Hypothalamus (tissue), 51 donors: ENCODE measurements at places on chromosomes 1 and 21.

DNA sequence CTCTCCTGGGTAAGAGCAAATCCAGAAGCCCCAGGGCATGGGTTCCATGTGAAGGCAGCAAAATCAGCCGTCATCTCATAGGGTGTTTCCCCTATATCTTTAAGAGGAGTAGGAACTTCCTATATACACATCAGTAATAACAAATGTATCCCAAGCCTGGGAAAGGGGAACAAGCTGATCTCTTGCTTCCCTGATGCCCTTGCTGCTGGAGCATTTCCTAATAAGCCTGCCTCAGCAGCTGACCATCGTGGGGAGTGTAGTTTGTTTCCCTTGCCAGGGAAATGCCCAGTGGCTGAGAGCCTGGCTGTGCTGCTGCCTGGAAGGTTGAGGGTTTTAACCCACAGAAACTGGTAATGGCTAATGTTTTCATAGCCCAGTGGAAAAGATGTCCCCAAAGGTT lies 177.0 kb downstream of the NPHP4 start:
- DNase-seq, result no peak

DNA sequence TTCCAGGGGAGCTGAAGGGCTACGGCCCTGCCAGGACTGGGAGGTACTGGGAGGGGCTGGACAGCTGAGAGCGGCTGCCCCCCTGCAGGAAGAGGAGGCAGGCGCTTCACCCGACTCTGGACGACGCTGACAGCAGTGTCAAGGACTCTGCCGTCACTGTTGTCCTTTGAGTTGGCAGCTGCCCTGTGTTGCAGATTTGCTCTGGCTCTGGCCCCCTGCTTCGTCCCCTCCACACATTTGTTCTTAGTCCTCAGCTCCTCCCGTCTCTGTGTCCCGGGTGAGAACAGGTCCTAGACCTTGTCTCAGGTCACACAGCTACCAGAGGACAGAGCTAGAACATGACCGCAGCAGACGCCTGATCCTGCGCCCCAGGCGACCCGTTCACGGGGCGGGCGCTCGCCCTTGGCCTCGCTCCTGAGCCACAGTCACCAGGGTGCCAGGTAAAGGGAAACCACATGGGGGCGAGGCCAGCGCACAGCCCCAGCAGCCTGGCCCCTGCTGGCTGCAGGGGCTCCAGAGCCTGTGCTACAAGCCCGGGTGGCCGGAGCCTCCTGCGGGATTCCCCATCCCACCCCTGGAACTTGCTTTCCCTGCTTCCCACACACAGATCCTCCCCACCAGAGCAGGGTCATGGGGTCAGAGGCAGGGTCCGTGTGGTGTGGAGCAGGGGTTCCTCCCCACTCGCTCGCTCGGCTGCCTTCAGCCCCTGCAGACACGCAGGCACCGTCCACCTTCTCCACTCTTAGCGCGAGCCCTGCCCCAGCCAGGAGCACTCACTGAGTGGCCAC lies 10.7 kb upstream of the NPHP4 start:
- DNase-seq, result no peak

DNA sequence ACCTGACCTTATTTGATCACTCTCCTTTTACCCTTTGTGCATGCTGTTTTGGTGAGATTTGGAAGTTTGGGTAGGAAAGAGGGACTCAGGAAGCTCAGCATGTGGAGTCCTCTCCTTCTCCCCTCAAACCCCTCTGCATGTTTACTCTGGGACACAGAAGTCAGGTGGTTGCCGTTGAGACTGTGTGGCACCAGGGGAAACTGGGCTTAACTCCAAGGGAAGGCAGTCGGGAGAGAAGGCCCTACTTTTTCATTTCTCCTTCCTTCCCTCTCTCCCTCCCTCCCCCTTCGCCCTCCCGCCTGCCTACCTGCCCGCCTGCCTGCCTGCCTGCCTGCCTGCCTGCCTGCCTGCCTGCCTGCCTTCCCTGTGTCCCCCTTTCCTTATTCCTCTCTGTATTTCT lies 34.8 kb upstream of the TTC22 start:
- no peak for DNase-seq

DNA sequence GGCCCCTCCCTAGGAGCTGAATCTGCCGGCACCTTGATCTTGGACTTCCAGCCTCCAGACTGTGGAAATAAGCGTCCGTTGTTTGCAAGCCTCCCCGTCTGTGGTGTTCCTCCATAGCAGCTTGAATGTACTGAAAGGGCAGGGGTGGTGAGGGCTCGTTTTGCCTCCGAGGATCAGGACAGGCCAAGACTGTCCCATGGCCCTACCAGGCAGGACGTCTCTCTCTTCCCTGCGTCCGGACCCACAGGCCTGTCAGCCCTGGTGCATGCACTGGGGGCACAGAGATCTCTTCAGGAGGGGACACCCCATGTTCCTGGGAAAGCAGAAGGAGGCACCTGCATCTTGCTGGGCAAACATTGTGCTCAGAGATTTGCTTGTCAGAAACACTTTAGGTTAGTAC lies 156.3 kb upstream of the C1orf174 start:
- DNase-seq, result no peak

- DNase-seq, result no peak
Measured at GRCh38 chr21:38350684-38351083, 93.9 kb downstream of the KCNJ15 start.

DNA sequence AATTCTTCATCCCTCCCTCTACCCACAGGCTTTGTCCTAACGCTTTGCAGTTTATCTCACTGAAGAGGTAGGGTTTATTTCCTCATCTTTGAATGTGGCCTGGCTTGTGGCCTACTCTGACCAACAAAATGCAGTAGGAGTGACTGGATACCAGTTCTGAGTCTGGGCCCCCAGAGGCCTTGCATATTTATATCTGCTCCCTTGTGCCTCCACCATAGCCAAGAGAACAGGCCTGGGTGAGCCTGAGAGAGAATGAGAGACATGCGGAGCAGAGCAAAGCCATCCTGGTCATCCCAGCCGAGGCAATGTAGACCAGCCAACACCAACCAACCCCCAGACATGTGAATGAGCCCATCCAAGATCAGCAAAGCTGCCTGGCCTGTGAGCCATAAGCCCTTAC lies 30.3 kb downstream of the SMIM12 start:
- no peak for DNase-seq

GRCh38 chr1:66176832-66177231 lies 357.1 kb upstream of the SGIP1 start:
- no peak for DNase-seq

DNA sequence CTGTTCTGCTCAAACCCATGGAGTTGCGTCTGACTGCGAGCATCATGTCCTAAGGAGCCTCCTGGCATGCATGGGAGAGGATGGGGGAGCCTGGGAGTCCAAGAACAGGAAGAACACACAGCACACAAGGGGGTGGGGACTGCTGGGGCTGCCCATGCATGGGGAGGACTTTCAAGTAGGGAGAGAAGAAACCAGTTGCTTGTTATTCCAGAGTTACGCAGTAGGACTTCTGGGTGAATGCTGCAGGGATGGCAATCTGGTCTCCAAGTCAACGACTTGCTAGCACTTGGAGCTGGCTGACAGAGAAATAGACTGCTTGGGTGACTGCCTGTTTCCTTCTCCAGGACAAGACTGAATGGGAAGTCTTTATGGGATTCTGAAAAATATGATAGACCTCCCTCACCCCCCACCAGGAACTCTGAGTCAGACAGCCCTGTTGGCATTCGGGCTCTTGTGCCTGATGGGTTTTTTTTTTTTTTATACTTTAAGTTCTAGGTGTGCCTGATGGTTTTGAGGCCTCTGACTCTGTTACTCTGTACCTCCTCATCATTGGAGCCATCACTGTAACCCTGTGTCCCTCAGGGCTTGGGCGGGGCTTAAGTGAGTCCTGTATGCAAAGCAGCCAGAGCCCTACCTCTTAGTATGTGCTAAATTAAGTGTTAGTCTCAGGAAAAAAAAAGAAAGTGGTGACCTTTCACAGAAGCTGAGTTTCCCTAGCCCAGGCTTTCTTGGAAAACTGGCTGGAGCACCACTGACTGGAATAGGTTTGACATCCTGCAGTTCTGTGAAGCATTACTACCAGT lies 30.3 kb downstream of the MAP3K21 start:
- no peak for DNase-seq

GRCh38 chr1:229094476-229095311 lies 176.2 kb upstream of the RAB4A start:
- DNase-seq, result no peak

DNA sequence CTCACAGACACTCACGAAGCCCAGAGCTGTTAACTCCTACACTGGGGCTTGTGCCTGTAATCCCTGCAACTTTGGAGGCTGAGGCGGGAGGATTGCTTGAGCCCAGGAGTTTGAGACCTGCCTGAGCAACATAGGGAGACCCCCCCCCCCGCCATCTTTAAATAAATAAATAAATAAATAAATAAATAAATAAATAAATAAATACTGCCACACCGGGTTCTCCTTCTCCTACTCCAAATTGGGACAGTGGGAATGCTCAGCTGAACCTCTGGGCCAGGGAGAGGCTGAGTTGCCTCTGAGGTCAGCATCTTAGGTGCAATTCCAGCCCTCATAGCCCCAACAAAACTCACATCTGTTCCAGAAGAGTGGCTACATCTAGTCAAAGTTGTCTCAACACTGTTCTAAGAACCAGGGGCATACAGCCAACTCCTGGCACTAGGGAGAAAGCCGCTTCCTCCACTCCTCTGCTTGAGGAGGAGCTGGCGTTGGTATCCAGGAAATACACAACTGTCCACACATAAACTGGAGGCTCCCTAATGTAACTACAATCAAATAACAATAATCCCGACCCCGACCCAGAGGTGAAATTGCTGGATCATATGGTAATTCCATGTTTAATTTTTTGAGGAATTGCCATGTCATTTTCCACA lies 27.0 kb downstream of the C1orf216 start:
- DNase-seq, result no peak

DNA sequence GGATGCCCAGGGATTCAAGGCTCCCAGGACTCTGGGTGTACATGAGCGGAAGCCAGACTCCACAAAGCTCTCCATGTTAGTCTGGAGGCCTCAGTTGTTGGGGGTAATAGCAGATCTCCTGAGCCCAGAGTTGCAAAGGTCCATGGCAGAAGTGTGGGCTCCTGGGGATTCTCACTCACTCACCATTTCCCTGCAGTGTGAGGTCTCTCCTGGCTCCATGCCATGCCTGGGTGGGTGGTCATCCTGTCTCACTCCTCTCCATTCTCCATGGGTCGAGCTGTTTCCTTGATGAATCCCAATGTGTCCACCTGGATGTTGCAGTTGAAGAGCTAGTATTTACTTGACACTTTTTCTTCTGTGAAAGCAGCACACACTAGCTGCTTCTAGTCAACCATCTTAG lies 156.8 kb upstream of the LRRC7 start:
- no peak for DNase-seq

DNA sequence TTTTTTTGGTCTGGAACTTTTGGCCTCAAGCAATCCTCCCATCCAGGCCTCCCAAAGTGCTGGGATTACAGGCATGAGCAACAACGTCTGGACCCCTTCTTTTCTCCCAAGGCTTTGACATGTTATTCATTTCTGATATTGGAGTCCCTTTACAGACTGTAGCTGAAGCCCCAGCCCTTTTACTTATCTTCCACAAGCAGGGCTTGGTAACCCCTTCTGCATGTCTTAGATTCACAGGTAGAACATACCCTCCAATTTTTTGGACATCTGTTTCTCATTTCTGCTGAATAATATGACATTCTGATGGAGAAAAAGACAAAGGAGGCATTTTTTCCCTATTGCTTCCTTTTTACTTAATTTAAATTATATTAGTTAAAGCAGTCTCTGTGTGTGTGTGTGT lies 39.2 kb upstream of the RGS21 start:
- no peak for DNase-seq

DNA sequence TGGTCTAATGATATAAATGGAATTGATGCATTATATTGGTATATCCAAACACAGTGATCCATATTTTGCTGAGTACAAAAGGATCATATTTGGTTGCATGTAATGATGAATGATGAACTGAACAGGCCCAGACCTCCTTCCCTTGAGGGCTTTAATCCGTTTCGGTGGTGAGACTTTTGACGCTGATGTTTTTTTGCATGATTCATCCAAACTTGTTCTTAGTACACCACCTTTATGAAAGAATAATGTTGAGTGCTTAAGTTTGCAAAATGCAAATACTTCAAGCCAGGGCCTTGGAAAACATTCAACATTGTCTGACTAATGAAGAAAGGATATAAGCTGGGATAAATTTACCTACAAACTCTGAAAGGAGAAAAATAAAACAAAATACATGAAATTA lies 19.2 kb downstream of the HOOK1 start:
- DNase-seq, result no peak

DNA sequence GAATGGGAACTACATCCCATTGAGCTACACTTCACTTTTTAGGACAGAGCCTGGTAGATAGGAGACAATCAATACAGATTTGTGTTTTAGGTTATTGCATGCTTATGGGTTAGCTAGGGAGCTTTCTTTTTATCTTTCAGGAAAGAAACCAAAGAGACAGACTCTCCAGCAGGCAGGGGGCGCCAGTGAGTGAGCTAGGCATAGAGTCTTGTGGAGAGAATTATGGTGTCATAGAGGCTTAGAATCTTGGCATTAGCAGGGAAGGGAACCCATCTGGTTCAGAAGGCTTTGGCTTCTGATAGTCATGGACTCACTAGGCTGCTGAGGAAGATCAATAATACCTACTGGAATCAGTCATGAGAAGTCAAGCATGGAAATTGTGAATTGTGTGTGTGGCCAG lies at the start of gene SMCP:
Gene SMCP, plus strand, starts transcription at position 281 of the 400 bp plus-strand sequence. CDS start 6,101 bp downstream, outside the sequence.
- no peak for DNase-seq

DNA sequence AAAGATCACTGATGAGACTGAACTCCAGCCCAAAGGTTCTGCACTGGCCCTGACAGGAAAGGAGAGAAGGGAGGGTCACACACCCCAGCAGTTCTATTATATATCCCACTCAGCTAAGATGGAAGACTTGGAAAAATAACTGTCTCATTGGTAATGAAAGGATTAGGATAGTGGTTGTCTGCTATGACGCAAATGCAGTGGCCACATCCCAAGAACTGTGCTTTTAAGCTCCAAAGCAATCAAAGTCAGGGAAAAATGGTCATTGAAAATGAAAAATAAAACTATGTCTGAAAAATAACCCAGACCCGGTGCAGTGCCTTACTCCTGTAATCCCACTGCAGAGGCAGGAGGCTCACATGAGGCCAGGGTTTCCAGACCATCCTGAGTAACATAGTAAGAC lies 31.0 kb downstream of the PSMG1 start:
- no peak for DNase-seq

GRCh38 chr1:85579622-85580021 lies 939 bp upstream of the CCN1 start:
- no peak for DNase-seq

DNA sequence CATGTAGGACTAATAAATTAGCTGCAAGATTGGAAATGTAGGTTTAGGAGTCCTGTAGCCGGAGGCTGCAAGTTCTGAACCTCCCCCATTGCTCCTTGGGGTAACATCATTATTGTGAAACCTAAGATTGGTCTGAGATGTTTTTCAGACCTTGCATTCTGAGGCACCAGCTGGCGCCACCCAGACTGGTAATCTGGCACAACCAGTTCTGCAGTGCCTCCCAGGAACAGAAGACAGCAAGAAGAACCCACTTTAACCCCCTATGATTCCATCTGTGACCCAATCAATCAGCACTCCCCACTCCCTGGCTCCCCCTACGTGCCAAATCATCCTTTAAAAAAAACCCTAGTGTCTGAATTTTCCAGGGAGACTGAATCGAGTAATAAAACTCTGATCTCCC lies 11.6 kb upstream of the DNAJC6 start:
- no peak for DNase-seq
